ENCODE measurements at places on chromosomes 16 and 17.

GRCh38 chr17:82231312-82231561 lies 2.4 kb downstream of the SLC16A3 start:
- no peak for DNase-seq

GRCh38 chr17:2977157-2977556 lies 86.2 kb downstream of the OR1D5 start:
- DNase-seq = peak; percentile 40

DNA sequence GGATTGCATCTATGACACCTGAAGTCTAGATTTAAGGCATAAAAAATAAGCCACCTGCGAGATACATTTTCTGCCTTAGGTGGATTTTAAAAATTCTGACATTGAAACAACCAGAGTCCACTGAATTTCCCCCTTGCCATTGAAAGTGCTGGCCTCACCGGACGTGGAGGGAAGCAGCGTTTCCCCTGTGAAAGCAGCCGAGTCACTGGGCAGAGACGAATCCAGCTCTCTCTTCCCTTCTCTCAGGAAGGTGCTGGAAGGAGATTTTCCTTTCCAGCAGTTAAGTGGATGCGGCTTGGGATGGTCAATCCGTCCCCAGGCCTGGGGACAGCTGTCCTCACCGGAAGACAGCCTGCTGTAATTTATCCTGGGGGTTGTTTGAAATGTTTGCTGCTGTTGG lies 270.9 kb upstream of the FOXF1 start:
- DNase-seq = no peak

GRCh38 chr17:63075969-63076368 lies 109.9 kb downstream of the TANC2 start:
- DNase-seq = no peak

GRCh38 chr17:80252871-80253270 lies 7.8 kb upstream of the RNF213 start:
- DNase-seq = peak; percentile 16

DNA sequence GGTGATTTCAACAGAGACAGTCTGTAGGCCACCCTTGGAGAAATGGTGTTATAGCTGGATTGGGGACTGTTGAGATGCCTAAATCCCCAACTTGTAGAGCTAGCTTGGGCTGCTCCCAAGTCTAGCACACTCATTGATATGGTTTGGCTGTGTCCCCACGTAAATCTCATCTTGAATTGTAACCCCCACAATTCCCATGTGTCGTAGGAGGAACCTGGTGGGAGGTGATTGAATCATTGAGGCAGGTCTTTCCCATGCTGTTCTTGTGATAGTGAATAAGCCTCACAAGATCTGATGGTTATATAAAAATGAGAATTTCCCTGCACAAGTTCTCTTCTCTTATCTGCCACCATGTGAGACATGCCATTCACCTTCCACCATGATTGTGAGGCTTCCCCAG lies 536.0 kb downstream of the CDH13 start:
- DNase-seq = no peak

DNA sequence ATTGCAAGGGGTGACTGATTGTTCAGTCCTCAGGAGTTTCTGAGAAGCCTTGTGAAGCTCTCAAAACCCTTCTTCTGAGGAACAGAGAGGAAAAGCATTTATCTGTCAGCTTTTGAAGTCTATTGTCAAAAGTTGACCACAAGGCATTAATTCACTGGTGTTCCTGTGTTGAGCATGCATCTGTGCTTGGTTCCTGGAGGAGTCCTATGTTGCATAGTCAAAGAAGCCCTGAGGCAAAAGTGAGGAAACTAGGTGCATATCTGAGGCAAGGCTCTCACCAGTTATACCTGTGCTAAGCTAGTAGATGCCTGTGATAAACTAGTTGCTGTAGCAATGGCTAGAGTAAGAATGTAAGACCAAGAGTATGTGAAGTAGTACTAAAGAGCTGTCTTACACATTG lies 1.8 kb upstream of the HEATR6 start:
- no peak for DNase-seq

DNA sequence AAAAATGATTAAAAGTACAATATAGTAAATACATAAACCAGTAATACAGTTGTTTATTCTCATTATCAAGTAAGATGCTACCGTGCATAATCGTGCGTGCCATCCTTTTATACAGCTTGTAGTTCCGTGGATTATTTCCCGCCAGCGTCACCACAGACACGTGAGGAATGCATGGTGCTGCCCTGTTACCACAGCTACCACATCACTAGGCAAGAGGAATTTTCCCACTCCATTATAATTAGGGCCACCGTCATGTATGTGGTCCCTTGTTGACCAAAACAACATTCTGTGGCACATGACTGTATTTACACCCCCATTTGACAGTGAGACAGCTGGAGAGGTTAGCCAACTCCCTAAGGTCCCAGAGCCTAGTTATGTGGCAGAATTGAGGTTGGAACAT lies 30.5 kb upstream of the LGALS9 start:
- peak; percentile 29 for DNase-seq

DNA sequence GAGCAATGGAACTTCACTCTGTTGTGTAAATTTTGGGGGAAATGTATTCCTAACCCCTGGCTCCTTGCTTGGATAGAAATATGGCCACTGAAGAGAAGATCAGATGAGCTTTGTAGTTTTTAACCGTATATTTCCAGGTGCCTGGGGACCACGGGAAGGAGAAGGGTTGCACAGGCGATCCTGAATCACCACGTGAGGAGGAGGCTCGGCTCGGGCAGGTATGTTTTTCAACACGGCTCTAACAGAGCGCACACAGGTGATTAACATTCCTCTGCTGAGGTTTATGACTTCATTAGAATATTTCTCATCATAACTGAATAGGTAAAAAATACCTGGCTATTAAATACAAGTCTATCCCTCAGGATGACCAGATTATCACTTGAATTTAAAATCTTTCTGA lies 495.0 kb upstream of the ZFHX3 start:
- DNase-seq = no peak

GRCh38 chr17:70055000-70055399 lies 20.0 kb upstream of the KCNJ16 start:
- DNase-seq = no peak

GRCh38 chr17:8248751-8249607 lies at the start of gene PFAS:
PFAS (plus strand) TSS chr17:8249289; CDS start chr17:8253938, 4,649 bp downstream.
- peak; percentile 92 for DNase-seq

- no peak for DNase-seq
Observed at GRCh38 chr16:1793578-1794220, at the start of gene IGFALS. IGFALS (minus strand) TSS chr16:1793705; CDS start chr16:1793652, 53 bp downstream.

DNA sequence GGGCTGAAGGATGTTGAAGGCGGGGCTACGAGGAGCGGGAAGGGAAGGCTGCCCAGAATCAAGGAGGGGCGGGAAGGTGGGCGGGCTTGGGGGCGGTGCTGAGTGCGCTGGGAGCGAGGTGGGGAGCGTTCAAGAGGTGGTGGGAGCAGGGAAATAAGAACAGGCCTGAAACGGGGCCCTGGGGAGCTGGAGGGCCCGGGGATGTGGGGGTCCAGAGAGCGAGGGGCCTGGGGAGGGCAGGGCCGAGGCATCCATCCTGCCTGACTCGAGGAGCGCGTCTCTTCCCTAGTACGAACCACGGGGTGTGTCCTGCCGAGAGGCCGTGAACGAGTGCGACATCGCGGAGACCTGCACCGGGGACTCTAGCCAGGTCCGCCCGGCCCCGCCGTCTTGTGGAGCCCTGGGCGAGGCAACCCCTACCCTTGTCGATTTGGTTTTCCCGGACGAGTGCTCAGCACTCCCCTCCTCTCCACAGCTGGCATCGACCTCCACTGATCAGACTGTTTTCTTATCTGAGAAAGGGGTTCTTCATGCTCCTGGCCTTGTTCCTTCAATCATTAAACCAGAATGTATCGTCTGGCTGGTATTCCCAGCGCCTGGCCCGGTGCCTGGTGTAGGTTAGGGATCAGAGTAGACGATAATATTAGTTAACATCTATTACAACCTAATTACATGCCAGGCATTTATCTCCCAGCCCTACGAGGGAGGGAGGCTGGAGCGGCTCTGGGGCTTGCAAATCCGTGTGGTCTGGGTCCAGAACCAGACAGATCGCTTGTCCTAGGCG lies 17.2 kb downstream of the ADAM11 start:
- DNase-seq = no peak

- no peak for DNase-seq
Observed at GRCh38 chr17:12118617-12119016, 97.9 kb downstream of the MAP2K4 start.

DNA sequence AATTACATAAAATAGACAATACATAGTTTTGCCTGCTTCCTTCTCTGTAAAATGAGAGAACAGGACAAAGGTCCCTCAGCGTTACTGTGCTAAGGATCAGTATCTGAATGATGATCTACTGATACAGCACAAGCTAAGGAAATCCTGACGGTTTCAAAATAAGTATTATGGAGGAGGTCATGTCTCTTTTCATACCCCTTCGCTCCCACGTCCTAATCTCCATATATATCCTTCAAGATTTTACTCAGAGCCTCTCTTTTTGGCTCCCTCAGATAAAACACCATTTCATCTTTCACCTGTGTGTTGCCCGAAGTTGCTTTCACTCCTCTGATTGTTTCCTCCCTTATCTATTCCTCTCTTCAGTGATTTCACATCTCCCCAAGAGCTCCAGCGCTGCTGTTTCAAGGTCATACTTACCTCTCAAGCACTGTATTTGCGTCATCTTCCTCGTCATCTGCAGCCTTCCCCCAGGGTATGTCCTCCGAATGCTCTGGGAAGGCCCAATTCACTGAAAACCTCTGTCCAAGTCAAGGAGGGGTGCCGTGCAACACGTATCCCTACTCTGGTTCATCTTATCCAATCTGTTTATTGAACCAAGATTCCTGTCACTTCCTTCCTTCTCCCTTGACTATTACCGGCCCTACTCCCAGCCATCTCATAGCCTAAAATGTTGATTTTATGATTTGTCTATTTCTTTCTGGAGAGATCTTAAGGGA lies 1.2 kb upstream of the BLTP2 start:
- DNase-seq = no peak

- peak; percentile 56 for DNase-seq
Observed at GRCh38 chr17:74798239-74798707, 22.1 kb upstream of the NAT9 start.

DNA sequence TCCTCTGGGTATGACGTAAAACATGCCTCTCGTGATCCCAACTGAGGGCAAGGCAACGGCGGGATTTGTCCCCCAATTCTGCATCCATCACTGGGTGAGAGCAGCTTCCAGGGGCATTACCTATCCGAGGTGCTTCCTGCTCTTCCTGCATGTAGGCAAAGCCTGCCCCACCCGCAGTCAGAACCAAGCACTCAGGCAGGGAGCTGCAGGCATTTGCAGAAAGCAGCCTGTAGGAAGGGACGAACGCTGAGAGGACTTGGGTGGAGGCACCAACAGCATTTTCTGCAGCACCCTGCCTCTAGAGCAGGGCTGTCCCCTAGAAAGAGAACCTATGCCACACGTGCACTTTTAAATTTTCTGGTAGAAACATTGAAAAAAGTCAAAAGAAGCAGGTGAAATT lies 5.5 kb downstream of the BCO1 start:
- no peak for DNase-seq

GRCh38 chr16:86117756-86118155 lies 218.8 kb downstream of the IRF8 start:
- DNase-seq = no peak

DNA sequence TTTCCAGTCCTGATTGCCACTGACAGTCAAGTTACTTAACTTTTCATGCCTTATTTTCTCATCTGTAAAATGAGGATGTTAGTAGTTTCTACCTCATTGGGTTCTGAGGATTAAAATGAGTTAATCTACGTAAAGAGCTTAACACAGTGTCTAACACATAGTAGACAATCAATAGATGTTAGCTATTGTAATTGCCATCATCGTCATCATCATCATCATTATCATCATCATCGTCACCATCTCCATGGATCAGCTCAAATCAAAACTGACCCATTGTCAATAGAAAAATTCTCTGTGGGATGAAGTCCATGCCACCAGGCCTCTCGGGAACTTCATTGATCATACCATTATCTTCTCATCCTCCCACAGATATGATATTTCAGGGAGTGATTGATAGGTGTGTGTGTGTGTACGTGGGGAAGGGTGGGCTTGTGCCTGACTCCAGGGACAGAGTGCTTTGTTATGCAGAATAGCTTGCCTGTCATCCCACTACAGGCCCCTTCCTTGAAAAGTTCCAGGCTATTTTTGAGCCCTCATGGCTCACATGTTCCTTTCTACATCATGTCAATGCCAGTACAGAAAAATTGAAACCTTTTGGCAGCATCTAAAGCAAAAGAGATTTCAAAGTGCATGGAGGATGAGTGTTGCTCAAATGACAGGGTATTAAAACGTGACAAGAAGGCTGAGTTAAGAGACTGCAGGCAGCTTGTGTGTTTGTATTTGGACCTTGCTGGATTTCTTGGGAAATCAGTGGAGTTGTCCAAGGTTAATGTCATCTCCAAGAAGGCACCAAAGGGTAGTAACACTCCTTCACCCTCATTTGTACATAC lies 133.9 kb downstream of the PRKCB start:
- no peak for DNase-seq

DNA sequence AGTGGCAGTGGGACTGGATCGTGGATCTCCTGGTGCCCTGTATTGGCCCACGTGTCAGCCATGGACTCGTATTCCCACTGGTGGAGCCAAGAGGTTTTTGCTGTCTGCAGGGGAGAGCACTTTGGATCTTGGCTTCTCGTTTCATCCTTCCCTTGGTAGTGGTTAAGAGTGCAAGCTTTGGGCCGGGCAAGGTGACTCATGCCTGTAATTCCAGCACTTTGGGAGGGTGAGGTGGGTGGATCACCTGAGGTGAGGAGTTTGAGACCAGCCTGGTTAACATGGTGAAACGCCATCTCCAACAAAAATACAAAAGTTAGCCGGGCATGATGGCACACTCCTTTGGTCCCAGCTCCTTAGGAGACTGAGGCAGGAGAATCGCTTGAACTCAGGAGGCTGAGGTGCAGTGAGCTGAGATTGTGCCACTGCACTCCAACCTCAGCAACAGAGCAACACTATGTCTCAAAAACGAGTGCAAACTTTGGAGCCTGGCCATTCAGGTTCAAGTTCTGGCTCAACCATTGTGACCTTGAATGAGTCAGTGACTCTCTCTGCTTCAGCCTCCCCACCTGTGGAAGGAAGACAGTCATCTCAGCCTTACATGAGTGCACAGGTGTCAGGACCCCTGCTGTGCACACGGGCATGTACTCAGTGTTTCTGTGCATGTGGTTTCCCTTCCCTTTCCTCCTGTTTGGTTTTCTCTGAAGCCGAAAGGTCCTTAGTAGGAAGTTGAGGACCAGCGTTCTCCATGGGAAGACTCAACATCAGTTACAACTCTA lies 57.4 kb downstream of the PLCG2 start:
- no peak for DNase-seq

- DNase-seq = no peak
Observed at GRCh38 chr17:5391678-5392077, 27.8 kb downstream of the NUP88 start.

- DNase-seq = no peak
Observed at GRCh38 chr16:23160082-23160481, 10.8 kb upstream of the USP31 start.
